Foreskin keratinocyte (primary cell): ENCODE measurements at places on chromosomes 2 and 18.
A peak's percentile ranks its signal among the peaks of the same experiment; 100 is the strongest.

DNA sequence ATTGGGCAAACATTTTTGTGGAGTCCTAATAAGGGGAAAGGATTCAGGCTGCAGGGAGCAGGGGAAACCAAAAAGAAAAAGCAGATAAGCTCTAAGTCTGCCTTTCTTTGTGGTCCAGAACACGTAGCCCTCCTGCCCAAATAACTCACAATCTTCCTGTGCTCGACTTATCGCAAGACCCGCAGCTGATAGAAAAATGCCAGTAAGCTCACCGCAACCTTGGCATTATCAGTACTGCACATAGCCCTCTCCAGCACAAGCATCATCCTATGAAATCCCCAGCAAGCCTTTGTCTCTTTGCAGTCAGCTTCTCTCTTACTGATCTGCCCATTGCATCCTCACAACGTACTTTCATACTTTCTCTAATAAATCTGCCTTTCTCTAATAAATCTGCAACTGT lies 202.4 kb upstream of the HNRNPA3 start:
- no peak for DNase-seq

DNA sequence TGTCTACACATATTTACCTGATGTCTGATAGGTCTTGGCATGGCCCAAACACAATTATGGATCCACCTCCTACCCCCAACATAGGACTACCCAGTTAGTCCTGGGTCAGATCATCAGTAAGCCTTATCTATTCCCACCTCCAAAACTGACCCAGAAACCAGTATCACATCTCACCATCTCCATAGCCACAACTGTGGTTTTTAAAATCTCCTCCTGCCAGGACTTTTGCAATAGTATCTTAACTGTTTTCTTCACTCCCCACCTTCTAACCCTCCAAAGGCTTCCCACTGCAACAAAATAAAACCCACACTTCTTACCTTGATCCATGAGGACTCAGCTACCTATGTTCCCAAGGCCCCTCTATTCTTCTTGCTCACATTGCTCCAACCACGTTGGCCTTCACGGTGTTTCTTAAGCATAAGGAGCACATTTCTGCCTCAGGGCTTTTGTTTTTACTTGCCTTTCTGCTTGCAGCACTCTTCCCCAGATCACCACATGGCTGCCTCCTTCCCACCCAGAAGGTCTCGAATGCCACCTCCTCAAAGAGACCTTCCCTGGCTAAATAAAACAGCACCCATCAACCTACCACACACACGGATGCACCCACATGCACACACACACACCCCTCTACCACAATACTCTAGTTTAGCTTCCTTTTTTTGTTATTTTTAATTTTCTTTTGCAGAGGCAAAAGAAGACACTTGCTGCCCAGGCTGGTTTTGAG lies 125.9 kb upstream of the SLC1A4 start:
- DNase-seq, result no peak

DNA sequence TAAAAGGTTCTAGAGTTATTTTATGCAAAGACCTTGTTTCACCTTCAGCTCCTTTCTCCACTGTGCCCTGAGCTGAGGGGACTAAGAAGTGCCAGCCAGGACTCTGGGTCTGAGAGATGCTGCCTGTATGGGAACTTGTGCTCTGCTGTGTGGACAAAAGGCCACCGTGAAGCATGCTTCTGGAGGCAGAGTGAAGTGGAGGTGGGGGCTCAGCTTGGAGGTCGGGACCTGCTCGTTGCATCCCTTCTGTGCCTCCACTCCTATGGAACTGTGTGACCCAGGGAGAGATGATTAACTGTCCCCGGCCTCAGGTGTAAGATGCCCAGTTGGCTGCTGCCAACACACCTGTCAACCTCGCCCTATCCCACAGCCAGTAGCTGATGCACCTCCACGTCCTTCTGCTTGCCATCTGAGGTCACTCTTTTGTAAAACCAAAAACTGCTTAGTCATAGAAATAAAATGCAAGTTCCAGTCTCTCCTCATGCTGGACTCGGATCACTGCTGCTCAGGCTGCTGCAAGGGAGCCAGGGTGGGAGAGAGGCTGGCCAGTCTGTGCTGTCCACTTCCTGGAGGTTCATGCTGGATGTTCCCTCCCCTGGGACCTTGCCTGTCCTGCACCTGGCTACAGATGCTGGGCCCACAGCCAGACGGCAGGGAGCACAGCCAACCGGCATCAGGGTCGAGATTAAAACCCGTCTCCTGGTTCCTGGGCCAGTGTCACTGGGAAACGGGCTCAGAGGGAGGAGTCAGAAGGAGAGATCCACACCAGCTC lies 113.2 kb downstream of the ACKR3 start:
- peak; percentile 21 for DNase-seq

- DNase-seq, result no peak
These were observed 364.2 kb downstream of the NYAP2 start for GRCh38 chr2:225763711-225764110.

GRCh38 chr2:1911811-1912210 lies 167.5 kb upstream of the PXDN start:
- DNase-seq, result no peak

DNA sequence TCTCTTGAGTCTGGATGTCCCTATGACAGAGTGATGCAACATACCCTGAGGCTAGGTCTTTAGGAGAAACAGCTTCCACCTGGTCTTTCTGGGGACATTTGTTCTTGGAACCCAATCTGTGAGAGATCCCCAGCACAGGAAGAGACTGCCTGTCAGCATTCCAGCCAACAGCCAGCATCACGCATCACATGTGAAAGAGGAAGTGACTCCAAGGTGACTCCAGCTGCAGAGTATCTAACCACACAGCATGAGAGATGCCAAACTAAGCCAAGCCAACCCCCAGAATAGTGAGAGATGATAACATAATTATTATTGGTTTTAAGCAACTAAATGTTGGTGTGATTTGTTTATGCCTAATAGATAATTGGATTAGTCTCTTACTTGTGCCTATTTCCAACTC lies 35.7 kb downstream of the C18orf63 start:
- peak; percentile 38 for DNase-seq

GRCh38 chr2:109218792-109219126 lies 89.8 kb downstream of the SH3RF3 start:
- DNase-seq, result no peak

- no peak for DNase-seq
These were observed 19.3 kb downstream of the GREB1L start for GRCh38 chr18:21261352-21261751.

GRCh38 chr2:36339607-36340218 lies 15.9 kb upstream of the CRIM1 start:
- DNase-seq, result no peak

DNA sequence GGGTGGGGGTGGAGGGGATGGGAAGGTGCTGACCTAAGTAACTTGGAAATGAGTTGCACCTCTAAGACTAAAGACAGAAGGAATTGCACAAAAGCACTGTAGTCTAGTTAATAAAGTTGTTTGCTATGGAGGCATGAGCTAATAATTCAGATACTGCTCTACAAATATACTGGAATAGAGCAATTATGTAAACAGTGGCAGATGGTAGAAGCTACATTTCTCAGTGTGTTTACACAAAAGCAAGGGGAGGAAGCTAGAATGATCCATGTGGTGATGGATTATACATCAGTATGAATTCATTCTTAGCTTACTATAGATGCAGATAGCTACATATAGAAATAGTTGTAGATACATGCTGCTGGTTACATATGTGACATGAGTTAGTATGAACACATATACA lies 27.6 kb upstream of the UBE2F start:
- DNase-seq, result no peak

- no peak for DNase-seq
These were observed 398.7 kb upstream of the SALL3 start for GRCh38 chr18:78580835-78581339.

DNA sequence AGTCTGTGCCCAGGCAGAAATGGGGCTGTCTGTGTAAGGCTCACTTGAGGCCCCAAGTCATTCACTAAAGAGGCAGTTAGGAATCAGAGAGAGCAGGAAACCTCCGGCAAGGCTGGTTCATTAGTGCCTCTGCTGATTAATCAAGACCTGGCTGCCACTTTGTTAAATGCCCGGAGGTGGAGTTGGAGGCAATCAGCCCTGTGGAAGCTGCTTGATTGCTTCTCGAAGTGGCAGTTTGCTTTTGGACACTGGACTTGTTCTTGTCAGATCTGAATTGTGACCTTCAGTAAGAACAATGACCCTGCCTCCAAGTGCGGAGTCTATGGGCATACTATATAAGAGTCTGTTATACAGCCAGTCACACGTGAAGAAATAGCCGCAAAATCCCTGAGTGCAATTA lies 183.9 kb upstream of the LINC00305 start:
- DNase-seq, result no peak

- DNase-seq, result no peak
These were observed 275.3 kb downstream of the GALR1 start for GRCh38 chr18:77524909-77525308.

GRCh38 chr2:23241611-23242245 lies 143.3 kb upstream of the KLHL29 start:
- DNase-seq, result no peak

GRCh38 chr2:56014046-56014730 lies 90.6 kb upstream of the EFEMP1 start:
- no peak for DNase-seq

- DNase-seq, result no peak
These were observed 65.6 kb downstream of the TMEM17 start for GRCh38 chr2:62440281-62440946.

DNA sequence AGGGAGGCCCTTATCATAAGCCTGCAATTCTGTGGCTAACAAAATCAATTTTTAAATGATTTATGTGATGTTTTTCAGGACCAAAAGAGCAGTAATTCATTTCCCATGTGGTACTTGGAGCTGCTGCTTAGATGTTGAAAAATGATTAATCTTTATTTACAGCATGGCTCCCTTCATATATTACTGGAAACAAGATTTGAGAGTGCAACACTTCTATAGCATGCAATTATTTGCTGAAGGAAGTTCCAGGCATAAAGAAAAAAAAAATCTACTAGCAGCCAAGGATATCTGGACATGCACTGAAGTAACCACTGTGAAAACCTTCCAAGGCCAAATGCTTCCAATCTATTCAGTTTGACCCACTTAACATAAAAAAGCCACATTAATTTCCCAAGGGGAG lies 186.3 kb downstream of the SLC8A1 start:
- no peak for DNase-seq

DNA sequence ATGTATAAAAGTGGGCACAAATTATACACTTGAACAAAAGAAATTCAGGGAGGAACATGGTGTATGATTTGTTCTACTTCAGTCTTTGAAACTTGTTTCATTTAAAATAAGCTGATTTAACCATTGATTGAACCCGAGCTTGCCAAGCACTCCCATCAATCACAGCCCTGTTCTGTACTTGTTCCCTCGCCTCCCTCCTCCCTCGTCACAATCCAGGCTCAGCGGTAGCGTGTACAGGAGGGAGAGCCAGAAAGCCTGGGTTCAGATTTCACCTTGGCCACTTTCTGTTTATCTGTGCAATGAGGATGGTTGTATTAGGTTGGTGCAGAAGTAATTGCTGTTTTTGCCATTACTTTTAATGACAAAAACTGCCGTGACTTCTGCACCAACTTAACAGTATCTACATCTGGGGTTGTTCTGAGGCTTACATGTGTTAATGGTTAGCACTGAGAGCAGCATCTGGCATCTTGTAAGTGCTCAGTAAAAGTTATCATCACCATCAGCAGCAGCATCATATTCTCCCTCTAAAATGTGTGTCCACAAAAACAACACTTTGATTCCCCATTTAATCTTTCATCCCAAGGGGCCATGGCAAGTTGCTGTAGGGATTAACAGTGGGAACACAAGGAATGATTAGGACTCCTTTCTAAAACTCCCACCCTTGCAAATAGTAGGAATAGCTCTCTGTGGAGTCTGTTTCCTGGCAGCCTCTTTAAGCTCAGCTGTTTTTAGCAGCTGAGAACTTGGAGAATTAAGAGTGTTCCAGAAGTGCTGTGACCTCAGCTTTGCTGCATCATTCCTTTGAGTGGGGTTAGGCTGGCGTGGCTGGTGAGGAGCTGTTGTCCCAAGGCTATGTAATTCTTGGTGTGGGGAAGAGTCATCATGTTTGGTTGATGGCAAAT lies 4.7 kb downstream of the DPYSL5 start:
- no peak for DNase-seq

- no peak for DNase-seq
These were observed 68.3 kb downstream of the CRACDL start for GRCh38 chr2:98867539-98868309.

GRCh38 chr2:241559323-241560161 lies 997 bp downstream of the BOK start:
- DNase-seq, result no peak

GRCh38 chr2:240936106-240936505 lies 30.0 kb downstream of the CROCC2 start:
- no peak for DNase-seq

DNA sequence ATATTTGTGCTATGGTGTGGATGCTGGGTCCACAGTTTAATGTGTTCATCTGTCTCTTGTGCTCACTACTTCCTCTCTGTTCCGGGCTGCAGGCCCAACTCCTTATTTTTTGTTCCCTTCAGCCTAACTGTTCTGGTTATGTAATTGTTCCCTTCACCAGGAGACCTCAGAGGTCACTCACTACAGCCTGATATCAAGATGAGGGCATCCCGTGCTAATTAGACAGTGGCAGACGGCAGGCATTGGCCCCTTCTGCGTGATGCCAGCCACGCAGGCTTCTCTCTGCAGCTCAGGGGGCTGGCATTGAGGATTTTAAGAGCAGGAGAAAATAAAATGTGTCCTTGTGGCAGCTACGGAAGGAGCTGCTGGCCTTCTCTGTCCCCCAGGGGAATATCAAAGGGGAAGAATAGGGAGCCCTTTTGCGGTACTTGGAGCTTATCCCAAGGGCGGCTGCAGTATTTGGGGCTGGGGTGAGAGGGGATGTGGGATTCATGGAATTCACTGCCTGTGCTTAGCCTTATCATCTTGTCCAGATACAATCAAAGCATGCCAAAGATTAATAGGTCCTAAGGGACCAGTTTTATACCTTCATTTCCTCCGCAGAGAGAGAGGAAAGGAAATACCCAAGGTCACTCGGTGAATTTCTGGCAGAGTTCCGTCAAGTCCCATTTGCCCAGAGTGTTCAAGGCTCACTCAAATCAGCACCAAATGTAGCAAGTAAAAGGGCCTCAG lies 53.3 kb upstream of the TRIB2 start:
- no peak for DNase-seq

DNA sequence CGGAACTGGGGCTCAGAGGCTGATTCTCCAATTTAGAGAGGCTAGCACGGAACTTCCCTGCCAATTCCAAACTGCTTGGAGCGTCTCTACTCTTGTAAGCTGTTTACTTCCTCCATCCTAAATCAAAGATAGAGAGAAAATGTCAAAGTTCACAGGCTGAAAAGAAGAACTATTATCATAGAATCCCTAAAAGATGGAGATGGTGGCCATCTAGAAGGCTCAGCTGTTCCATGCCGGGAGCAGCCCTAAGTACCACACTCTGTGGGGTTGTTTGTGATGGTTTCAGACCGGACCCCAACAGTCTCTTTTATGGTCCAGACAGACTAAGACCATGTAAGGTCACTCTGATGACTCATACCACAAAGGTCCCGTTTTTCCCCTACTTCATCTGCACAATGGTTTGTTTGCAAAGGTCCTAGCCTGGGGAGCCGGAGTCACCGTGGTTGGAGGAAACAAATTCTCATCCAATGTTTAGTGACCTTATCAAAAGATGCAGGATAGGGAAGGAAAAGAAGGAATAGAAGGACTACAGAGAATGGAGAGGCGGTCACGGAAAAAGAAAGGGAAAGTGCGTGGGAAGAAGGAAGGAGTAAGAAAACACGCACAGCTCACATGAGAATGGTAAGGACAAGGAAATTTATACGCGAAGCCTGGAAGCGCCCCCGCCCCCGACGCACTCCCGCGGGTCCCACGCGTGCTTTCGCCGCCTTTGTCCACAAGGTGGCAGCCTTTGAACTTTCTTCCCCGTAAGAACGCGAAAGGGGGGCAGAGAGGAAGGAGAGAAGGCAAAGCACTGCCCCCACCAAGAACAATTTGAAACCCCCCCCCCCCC lies 453 bp upstream of the ANTXR1 start:
- DNase-seq, result no peak

- peak; percentile 87 for DNase-seq
These were observed 355.0 kb downstream of the RNF144A start for GRCh38 chr2:7272210-7272609.
